ENCODE measurements at places on chromosomes 1 and 21.
A peak's percentile ranks its signal among the peaks of the same experiment; 100 is the strongest.

- no peak for DNase-seq
These were observed 3.5 kb downstream of the TNFRSF1B start for GRCh38 chr1:12170263-12170671.

DNA sequence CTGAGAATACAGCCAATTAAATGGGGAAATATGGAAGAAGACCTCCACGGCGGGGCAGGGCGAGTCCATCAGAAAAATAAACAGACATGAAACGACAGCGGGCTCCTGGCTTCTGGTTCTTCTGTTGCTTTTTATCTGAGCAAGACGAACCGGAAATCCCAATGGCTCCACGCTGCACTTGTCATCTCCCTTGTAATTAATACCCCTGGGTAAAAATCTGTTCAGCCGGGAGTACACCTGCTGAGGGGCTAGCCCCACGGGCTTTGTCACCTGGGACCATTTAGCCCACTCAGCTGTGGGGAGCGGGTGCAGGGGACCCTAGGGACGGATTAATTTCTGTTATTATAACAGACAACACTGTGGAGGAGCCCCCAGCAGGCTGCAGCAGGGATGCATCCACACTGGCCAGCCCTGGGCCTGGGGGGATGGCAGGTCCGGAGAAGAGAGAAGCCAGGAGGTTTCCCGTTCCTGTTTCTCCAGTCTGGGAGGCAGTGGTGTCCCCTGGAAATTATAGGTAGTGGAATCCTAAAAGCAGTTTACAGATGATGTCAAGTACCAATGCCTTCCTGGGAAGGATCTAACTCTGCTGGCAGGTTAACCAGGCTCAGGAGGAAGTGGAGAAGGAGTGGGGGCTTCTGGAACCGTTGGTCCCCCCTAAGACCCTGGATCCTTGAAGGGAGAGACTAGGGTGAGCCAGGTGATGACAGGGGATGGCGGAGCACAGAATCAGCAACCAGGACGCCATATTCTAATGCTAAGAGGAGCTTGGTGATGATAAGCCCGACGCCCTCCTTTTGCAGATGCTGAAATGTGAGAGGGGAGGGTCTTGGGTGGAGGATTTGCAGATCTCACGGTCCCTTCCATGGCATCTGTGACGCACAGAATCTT is 566.1 kb downstream of the PTPRU start:
- no peak for DNase-seq

GRCh38 chr1:221690858-221691257 is 51.0 kb downstream of the DUSP10 start:
- DNase-seq, result no peak

GRCh38 chr21:35275776-35276175 is 226.7 kb upstream of the RUNX1 start:
- DNase-seq, result no peak

GRCh38 chr1:217921126-217921904 is 290.2 kb downstream of the SPATA17 start:
- no peak for DNase-seq

GRCh38 chr1:156383023-156383422 is 14.0 kb downstream of the RHBG start:
- no peak for DNase-seq

DNA sequence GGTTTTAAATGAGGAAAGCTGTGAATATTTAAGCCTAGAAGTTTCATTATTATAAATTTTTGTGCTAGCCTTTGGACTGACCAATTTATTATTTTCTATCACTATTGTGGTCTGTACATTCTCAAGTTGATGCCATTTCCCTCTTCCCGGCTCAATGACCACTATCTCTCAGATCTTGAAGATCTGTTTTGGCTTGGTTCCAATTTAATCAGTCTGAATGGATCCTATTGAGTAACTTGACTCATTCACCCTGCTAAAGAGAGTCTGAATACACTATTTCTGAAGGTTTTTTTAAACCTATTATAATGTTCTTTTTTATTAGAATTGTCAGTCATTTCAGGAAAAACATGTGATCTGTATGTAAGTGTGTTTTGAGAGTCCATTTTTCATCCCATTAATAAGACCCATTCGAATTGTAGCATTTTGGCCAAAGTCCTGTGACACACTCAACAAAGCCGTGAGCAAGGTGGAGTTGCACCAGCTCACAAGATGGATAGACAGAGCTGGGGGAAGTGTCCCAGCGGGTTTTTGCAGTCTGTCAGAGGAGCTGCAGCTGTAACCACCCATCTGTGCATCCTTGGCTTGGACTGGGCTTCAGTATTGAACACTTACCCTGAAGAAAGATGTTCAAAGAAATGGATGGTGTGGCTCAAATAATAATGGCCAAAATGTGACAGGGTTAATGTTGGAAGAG is 145.6 kb downstream of the NFIA start:
- DNase-seq, result no peak

- DNase-seq, result no peak
These were observed 511 bp downstream of the ZNF683 start for GRCh38 chr1:26372039-26372438.

GRCh38 chr21:41037936-41038335 is 130.0 kb upstream of the BACE2 start:
- DNase-seq, result no peak

- no peak for DNase-seq
These were observed 528.6 kb downstream of the LTN1 start for GRCh38 chr21:28464095-28464494.

DNA sequence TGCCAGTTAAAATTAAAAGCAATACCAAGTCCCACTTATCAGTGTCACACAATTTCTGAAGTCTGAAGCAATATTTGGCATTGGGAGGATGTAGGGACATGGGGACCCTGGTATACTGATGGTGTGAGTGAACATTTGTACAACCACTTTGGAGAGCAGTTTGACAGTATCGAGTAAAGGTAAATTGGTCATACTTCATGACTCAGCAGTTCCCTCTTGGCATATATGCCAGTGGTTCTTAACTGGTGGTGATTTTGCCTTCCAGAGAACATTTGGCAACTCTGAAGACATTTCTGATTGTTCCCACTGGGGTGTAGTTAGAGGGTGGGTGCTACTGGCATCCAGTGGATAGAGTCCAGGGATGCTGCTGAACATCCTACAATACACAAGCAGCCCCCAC is 19.7 kb downstream of the FMOD start:
- DNase-seq, result no peak

DNA sequence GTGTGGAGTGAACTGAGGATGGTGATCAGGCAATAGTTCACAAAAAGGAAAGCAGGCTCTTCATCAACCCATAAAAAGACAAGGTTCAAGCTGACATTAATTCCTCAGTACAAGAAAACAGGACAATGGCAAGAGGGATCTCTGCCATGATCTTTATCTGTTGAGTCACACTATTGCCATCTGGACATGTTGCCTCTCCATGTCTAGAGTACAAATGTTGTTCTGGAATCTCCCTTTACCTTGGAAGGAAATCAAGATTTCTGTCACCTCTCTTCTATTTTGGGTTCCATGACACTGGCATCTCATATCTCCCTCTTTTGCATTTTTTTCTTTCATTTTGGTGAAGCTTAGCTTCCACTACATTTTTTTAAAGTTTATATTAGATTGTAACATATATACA is 329.1 kb downstream of the USP25 start:
- no peak for DNase-seq

GRCh38 chr1:190436615-190437014 is 41.0 kb downstream of the BRINP3 start:
- DNase-seq, result no peak

GRCh38 chr1:68321084-68321685 is 88.9 kb upstream of the WLS start:
- DNase-seq, result no peak

GRCh38 chr1:8789314-8790214 is 27.9 kb downstream of the RERE start:
- no peak for DNase-seq

DNA sequence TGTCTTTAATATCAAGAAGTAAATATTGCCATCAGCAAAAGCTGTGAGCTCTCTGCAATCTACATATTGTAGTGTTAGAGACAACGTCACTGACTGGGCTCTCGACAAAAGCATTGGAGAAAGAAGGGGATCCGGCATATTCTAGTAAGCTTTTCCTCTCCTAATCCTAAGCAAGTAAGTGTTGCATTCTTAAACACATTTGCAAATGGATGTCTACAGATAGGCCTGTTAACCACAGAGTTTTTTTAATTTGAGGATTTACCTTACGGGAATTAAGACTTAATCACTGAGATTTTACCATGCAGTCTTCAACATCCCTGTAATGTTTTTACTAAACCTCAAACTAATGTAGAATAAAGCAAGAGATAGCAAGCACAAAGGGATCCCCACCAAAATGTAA is 426.5 kb upstream of the CAMK1G start:
- no peak for DNase-seq

GRCh38 chr1:39666772-39667171 is 5.1 kb downstream of the NT5C1A start:
- no peak for DNase-seq

GRCh38 chr1:55827350-55827749 is 612.2 kb upstream of the USP24 start:
- DNase-seq, result peak; percentile 90

- DNase-seq, result no peak
These were observed 12.3 kb upstream of the TRIM17 start for GRCh38 chr1:228429007-228429406.

GRCh38 chr1:240074422-240074821 is 17.3 kb upstream of the FMN2 start:
- no peak for DNase-seq

GRCh38 chr1:171718216-171718615 is 23.6 kb downstream of the VAMP4 start:
- DNase-seq, result no peak

- DNase-seq, result no peak
These were observed 1.2 kb downstream of the MAN1C1 start for GRCh38 chr1:25617625-25618432.

DNA sequence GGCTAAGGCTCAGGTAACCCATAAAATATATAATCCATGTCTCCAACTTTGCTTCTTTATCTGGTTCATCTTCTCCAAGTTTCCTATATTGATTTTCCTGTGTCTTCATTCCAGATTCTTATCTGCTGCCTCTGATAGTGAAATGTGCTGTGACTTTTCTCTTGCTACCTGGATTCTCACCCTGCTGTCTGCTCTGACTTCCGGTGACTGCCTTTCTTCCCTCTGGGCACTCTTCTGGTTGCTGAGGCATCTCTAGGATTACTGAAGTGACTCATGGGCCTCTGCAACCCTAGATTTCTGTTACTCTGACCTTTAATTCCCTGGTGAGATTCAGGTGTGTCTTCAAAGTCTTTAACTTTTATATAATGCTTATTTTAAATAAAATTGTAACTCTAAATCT is 46.9 kb downstream of the GIPC2 start:
- DNase-seq, result no peak

Data from GM04504 (cell line).